ENCODE measurements at places on chromosomes 3 and 15.
A peak's percentile ranks its signal among the peaks of the same experiment; 100 is the strongest.

DNA sequence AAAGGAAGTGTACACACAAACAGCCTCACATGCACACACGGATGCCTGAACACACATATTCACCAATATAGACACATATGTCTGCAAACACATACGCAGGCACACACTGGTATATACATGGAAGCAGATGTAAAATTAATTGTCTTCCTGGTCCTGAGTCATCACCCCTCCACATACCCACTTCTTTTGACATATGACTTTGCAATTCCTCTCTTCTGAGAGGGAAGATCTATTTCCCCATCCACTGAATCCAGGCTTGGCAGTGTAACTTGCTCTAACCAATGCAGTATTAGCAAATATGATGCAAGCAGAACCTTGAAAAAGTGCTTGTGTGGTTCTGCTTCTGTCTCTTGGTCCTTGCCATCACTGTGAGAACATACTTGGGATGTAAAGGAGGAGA lies 76.8 kb upstream of the HRH1 start:
- DNase-seq, result peak; percentile 72

- peak; percentile 76 for DNase-seq
Measured at GRCh38 chr15:71008250-71008870, 106.9 kb upstream of the THSD4 start.

DNA sequence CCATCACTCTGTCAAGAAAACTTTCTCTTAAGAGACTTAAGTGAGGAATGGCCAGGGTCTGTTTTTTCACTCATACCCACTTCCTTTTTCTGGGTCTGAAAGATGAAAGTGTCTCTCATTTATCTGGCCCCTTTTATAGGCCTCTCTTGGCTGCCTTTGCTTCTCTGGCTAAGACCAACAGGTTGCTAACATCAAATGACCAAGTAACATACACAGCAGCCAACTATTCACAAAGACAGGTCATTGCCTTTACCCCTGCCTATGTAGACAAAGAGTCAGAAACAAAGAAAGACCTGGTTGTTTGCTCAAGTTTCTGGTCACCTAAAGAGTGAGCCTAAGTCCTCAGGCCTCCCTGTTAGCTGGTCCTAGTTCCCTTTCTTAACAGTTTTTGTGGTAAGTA lies 24.0 kb upstream of the CSTA start:
- no peak for DNase-seq

GRCh38 chr3:73433687-73434086 lies 191.1 kb downstream of the PDZRN3 start:
- DNase-seq, result peak; percentile 4

DNA sequence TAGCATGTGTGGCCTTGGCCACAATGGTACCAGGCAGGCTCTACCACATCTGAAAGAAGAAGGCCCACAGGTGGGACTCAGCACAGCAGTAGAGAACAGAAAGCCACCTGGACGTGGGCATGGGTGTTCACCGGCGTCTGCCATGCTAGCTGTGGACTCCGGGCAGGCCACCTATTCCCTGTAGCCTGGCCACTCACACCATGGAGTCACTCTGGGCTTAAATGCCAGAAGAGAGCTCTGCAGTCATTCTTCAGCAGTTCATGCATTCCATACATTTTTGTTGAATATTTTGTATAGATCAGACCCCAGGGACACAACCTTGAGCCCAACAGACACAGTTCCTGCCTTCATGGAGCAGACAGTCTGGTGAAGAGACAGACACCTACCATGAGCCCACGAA lies 138.6 kb downstream of the SRGAP3 start:
- no peak for DNase-seq

GRCh38 chr3:52370531-52370930 lies 54.4 kb downstream of the DNAH1 start:
- DNase-seq, result no peak

DNA sequence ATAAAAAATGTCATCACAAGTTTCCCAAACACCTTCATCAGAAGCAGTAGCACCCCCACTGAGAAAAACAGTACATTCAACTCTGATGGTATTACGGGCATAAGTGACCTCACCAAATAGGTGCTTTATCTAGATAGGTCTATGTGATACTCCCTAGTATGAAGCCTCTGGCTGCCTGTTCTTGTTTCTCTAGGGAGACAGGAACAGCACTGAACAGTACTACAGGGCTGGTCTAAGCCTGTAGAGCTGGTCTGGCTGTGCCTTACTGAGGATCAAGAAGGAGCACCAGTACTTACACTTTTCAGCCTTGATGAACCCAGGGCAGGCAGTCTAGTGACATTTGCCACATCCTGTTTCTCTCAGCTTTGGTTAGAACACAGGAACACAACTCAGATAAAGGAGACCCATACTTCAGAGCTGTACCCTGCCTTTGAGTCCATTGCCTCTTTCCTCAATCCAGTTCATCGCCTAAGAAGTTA lies 35.9 kb downstream of the OXNAD1 start:
- DNase-seq, result no peak

DNA sequence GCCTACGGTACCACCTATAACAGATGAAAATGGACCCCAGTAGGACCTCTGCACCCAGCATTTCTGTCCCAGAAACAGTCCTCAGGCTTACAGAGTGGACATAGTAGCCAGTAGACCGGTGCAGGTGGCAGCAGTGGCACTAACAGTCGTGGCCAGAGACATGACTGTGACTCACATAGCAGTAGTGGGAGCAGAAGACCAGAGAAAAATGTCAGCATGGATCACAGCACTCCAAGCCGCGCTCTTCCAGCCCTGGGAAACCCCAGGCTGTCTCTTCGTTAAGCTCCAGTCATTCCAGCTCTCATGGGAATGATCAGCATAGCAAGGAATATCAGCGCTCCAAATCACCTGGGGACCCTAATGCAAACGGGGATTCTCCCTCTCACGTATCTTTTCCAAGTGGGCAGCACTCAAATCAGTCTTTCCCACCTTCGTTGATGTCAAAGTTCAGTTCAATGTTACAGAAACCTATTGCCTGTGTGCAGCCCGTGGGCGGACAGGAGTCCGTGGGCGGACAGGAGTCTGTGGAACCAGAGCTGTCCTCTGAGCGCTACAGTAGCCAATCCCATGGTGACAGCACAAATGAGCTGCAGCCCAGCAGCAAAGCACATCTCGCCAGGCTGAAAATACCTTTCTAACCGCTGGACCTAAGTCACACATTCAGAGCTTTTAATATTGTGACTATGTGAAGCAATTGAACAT lies 10.5 kb downstream of the BFSP2 start:
- no peak for DNase-seq

DNA sequence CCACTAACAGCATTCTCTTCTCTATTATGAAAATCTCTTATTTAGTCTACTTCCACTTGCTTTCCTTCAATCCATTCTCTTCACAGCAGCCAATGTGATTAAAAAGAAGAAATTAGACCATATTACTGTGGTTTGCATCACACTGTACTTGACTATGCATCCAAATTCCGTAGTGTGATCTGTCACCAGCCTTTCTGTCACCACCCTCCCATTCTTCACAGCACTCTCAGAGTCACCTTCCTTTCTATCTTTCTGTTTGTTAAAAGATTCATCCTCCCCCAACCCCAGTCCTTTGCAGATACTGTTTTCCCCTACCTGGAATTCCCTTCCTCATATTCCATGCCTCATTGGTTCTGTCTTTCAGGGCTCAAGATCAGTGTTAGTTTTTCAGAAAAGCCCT lies 55.0 kb upstream of the ABHD10 start:
- DNase-seq, result no peak

DNA sequence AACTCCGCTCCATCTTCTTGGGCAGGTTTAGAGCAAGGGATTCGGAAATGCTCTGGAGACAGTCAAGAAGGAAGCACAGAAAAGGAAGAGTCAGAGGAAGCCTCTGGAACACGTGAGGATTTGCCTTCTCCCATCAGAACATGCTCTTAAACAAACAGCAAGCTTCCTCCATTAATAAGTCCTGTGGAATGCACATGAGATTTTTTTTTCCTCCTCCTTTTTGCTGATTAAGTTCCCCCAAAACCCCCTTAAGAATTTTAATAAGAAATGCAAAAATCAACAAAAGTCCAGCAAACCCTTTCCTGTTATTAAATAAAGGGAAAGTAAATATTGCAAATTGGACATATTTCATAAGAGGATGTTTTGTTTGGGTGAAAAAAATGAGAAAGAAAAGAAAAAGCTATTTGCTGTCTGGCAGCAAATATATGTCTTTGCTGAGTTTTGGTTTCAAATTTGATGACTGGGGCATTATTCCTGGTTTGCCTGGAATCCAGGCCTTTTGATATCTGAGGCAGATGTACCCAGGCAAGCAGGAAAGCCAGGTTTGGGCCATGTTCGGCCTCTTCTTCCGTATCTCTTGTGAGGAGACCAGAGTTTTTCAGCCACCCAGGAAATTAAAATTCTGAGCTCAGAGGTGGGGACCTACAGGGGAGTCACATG lies 7.9 kb upstream of the TSEN2 start:
- peak; percentile 64 for DNase-seq

- peak; percentile 98 for DNase-seq
Measured at GRCh38 chr15:62928242-62928999, 114.1 kb upstream of the TPM1 start.

GRCh38 chr3:45683417-45684326 lies 5.5 kb upstream of the SACM1L start:
- DNase-seq, result peak; percentile 17

GRCh38 chr3:65837604-65838003 lies 201.1 kb downstream of the MAGI1 start:
- no peak for DNase-seq

GRCh38 chr15:52529341-52529924 lies 753 bp upstream of the MYO5A start:
- DNase-seq, result no peak

GRCh38 chr3:163327086-163327485 lies 1751.2 kb downstream of the SI start:
- DNase-seq, result no peak

GRCh38 chr3:166064476-166064875 lies 227.3 kb upstream of the BCHE start:
- DNase-seq, result no peak

DNA sequence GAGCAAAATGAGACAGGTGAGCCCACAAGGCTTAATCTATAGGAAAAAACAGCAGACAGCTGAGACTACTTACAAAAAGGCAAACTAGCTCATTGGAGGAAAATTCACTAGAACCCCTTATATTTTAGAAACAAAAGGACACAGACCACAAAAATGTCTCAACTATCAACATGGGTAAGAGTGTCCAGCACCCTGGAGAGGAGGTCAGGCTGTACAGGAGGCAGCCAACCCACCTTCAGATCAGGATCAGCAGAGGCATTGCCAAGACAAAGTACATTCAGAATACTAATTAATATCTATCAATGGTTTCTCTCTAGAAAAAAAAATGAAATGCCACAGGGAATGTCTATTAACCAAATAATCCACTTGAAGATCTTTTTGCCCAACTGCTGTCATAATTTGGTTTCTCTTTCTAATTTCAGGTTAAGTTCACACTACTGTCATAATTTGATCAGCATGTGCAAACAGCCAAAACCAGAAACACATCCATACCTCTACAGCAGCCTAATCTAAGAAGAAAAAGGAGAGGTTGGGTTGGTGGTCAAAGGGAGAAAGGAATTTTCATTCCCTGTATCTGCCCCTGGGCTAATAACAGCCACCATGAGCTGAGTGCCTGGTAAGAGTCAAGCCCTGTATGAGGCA lies 26.0 kb upstream of the THBS1 start:
- no peak for DNase-seq

DNA sequence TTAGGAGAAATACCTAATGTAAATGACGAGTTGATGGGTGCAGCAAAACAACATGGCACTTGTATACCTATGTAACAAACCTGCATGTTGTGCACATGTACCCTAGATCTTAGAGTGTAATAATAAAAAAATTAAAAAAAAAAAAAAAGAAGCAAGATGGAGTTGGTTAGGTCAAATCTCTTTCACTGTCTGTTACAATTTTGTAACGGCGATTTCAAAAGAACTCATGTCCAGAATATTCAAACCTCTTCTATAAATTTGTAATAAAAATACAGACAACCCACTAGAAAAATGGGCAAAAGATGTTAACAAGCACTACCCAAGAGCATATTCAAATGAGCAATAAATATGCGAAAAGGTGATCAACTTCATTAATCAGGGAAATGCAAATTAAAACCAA lies 5.1 kb upstream of the MTMR14 start:
- DNase-seq, result no peak

Measured in bronchial epithelial cell (primary cell).